ENCODE measurements at places on chromosomes 12 and 14.

DNA sequence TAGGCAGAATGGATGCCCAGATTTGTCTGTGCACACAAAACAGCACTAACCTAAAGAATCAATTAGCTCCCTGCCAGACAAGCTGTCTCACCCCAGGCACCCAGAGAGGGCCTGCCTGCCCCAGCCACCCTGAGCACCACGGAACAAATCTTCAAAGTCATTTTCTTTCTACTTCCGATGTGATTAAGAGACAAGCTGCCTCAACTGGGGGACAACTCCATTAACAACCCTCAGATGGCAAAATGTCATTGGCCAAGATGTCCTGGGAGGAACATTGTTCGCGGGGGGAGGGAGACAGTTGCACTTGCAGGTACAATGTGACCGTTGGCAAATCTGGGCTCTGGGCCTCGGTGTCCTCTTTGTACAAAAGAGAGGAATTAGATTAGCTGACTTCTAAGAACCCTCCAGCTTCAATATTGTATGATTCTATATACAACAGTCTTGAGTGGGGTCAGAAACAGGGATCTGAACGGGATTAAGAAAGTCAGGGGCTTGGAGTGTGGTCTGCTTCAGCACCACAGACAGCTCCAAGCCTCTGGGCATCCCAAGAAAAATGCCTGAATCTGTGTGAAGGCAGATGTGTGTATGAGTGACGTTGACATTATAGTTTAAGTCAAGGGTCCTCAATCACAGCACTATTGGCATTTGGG is 42.8 kb upstream of the CMKLR1 start:
- no peak for DNase-seq

- no peak for DNase-seq
Measured at GRCh38 chr12:129696405-129696804, 207.4 kb downstream of the TMEM132D start.

- DNase-seq = no peak
Measured at GRCh38 chr14:53022593-53022992, 71.7 kb upstream of the FERMT2 start.

DNA sequence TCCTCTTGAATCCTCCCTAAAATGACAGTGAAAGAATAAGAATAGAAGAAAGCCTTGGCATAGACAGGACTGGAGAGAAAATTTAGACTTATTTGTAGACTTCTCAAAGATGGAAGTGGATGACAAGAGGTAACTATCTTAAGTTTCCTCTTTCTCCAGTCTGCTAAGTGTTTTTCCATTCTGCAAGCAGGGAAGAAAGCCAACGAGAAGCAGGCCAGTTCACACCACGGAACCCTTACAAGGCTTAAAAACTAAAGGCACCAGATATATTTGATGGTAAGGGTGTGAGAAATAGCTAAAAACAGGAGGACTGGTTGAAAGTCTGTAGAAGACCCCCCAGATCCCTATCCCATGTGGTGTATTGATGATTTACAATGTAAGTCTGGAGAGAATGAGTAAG is 82.9 kb upstream of the GPHB5 start:
- DNase-seq = no peak

DNA sequence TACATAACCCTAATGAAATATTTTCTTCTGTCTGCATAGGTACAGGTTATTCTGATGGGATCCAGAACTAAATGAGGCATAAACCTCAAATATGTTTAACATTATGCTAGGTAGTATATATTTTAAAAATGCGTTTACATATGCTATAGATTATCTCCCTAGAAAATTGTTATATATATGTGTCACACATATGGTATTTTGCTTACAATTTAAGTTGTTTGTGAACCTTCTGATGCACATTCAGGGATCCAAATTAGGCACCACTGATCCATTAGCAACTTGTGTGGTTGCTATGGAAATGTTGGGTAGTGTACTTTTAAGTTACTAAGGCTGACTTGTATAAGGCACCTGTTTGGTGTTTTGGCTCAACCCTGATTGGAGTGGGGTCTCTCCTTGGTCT is 456.7 kb downstream of the AEBP2 start:
- DNase-seq = no peak

GRCh38 chr14:88063811-88064210 is 58.9 kb downstream of the GPR65 start:
- DNase-seq = no peak

DNA sequence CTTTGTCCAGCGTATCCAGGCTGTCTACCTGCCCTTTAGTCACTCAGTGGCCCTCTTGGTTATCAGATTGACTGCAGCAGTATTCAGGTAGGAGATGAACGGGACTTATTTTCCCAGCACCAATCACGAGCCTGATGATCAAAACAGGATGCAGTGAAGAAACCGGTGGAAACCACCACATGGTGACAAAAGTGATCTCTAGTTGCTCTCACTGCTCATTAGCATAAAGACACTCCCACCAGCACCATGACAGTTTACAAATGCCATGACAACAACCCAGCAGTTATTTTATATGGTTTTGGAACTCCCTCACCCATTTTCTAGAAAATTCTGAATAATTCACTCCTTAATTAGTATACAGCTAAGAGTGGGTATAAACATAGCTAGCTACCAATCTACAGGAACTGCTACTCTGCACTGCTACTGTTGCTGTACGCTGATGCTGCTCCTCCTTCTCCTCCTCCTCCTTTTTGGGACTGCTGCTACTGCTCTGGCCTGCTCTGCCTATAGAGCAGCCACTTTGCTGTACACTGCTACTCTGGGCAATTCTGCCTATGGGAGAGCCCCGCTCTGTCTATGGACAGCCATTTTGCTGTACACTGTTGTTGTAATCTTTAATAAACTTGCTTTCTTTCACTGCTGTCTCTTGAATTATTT is 142.5 kb upstream of the SSTR1 start:
- DNase-seq = no peak

DNA sequence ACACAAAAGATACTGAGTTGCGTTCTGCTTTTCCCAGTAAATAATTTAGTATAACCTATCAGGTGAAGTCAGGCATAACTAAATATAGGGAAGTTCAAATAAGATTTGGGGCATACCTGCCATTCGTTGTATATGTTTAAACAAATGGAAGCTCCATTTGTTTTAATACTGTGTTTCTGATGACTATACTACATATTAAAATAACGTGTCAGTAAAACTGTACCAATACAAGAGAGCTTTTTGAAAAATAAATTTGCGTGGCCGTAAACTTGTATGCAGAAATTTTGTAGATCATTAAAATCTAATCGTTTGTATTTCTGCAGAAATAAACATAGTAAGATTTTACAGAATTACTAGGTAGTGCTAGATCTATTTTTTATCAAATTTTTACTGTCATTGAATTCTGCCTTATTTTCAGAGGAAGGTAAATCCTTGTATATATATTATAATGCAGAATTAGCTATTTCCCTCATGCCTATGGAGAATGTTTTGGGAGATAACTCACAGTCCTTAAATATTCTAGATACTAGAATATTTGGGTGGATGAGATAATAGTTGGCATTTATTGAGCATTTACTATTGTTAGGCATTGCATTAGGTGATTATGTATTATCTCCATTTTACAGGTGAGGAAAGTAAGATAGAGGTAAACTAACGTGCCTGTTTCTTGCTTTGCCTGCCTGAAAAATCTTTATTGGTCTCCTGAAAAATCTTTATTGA is 1.5 kb downstream of the SCFD1 start:
- no peak for DNase-seq

GRCh38 chr14:96486705-96487104 is 15.5 kb upstream of the PAPOLA start:
- DNase-seq = no peak

DNA sequence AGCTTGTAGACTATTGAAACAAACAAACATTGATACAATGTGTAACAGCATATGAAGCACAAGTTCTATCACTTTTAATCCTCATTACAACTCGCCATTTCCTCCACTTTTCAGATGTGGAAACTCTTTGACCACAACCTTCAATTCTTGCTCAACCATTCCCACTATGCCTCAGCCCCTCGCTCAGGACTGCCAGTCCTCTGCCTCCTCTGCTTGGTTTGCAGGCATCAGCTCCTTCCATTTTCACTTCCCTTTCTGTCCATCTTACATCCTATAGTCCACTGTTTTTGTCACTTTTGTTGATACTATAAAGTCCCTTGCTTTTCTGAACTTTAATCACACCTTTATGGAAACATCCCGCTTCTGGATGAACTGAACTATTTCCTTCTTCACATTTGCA is 28.2 kb upstream of the CD27 start:
- no peak for DNase-seq

- DNase-seq = no peak
Measured at GRCh38 chr12:55019784-55020183, at the start of gene NEUROD4. NEUROD4 (plus strand) TSS chr12:55019974; CDS start chr12:55026440, 6,466 bp downstream.

- DNase-seq = no peak
Measured at GRCh38 chr14:45201905-45202304, 51.1 kb downstream of the MIS18BP1 start.

DNA sequence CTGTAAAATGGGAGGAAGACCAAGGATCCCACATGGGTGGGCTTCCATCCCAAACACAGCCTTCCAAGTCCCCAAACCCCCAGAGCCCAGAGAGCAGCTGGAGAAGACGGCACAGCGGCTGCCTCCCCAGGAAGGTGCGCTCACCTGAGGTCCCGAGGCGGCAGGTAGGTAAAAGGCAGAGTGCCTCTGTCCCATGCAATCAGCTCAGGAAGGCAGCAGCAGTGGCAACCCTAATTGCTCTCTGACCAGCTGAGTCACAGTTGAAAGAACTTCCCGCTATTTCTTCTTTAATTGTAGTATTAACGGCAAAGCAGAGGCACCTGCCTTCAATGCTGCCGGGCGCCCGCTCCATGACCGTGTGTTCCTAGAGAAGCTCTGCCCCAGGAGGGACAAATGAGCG is 91.1 kb upstream of the BCL11B start:
- DNase-seq = no peak

DNA sequence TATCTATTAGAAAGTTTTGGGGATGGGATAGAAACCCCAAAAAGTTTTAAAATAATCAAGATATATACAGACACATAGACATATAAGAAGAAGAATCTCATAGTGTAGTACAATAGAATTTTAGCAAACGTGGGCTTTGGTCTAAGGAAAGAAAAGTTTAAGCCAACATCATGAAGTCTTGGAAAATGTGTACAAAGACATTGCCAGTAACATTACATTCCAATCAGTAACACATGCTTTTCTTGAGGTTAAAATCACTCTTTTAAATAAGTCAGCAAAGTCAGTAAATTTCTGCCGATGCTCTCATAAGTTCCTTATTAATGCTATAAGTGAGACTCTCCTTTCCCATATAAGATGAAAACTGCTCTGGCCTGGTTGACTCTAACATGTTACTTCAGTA is 201.1 kb upstream of the LRIG3 start:
- DNase-seq = no peak

- no peak for DNase-seq
Measured at GRCh38 chr14:94111276-94112095, 950 bp downstream of the IFI27 start.

DNA sequence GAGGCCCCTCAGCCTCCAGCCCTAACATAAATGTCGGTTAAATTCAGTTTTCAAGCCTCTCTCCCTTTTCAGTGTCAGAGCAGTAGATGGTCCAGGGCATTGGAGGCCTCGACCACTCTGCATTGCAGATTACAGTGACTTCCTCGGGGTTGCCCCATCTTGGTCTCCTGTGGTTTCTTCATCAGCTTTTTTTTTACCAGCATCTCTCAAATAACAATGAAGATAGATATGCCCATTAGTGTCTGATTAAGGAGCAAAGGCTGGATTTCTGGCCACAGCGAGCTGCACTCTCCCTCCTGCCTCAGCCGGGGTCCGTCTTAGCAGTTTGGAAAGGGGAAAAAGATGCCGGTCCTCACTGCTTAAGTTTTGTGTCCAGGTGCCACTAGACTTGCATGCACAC is 49.7 kb downstream of the C14orf132 start:
- DNase-seq = no peak

DNA sequence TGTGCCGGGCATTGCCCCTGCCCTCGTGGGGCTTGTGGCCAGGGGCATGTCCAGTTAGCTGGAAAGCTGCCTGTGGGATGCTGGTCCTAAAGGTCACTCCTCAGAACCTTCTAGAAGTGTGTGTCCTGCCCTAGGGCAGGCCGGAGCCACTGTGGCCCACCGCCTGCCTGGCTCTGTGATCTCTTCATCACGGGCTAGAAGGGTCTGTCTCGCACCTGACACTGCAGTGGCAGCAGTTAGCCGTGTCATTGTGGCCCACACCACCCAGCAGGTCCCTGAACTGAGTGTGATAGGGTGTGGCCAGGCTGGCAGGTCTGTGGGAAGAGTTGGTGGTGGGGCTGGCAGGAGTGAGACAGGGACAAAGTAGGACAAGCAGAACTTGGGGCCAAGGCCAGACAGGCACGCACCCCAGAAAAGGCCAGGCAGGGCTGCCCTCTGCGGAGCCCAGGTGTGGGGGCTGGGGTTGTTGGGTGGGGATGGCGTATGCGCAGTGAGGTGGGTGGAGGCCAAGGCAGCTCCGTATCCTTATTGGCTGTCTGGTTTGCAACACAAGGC is 41.2 kb downstream of the ADGRD1 start:
- no peak for DNase-seq

- DNase-seq = no peak
Measured at GRCh38 chr12:88493636-88494035, 86.6 kb downstream of the KITLG start.

DNA sequence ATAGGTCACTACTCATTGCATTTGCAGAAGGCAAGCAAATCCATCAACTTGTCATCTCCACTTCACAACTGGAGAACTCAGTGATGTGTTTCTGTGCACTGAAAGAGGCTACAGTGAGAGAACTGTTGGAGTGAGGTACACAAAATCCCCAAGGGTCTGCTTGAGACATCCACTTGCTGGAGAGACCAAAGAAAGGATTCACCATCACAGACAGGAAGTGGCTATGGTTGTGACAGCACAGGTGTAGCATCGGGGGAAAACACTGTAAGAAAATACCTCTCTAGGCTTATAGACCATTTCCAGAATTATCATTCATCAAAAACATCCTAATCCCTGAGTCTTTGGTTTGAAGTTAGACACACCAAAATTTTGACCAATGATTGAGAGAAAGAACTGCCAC is 201.3 kb upstream of the OR4E1 start:
- DNase-seq = no peak

GRCh38 chr12:130337488-130338303 is at the start of gene PIWIL1:
PIWIL1 (plus strand) TSS chr12:130337887; CDS start chr12:130342592, 4,705 bp downstream.
- DNase-seq = no peak

DNA sequence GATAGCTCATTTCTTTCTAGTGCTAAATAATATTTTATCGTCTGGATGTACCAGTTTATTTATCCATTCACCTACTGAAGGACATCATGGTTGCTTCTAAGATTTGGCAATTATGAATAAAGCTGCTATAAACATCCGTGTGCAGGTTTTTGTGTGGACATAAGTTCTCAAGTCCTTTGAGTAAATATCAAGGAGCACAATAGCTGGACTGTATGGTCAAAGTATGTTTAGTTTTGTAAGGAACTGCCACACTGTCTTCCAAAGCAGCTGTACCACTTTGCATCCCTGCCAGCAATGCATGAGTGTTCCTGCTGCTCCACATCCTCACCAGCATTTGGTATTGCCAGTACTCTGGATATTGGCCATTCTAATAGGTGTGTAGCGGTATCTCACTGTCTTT is 447.4 kb downstream of the MED13L start:
- DNase-seq = no peak

GRCh38 chr12:84912198-84913128 is at the start of gene SLC6A15:
SLC6A15 (minus strand) TSS chr12:84912799; CDS start chr12:84892120, 20,679 bp downstream.
- no peak for DNase-seq
